ENCODE measurements at places on chromosomes 1 and 21.

DNA sequence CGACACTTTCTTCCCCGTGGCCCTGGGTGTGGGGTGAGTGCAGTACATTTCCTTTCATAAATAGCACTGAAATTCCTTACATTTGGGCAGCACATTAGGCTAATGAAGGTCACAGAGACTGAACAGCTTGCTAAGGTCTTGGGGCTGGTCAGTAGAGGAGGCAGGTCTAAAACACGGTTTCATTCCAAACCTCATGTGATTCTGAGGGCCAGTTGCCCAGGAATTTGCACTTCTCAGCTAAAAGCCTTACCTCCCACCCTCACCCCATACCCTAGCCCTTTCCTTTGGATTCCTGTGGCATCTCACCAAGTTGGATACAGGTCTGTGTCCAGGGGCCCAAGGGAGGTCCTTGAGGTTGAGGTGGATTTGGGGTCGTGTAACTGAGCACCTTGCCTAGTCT is 147.8 kb upstream of the CD34 start:
- DNase-seq: no peak

DNA sequence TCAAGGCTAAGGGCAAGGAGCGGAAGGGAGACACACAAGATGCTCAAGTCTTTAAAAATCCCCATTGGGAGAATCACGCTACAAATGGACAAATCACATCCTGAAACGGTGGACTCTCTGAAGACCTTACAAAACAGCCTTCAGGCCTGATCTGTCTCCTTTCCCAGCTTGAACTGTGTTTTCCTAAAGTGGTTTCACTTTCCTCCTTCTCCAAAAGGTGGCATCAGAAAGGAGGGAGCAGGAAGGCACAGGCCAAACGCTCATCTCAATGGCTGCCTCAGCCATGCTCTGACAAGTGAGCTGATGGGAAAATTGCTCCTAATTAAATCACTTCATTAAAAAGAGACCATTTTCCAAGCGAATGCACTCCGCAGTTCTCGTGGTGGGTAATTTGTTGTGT is 47.7 kb downstream of the UTP25 start:
- DNase-seq: no peak

GRCh38 chr21:37273911-37274690 is 7.0 kb upstream of the VPS26C start:
- no peak for DNase-seq

DNA sequence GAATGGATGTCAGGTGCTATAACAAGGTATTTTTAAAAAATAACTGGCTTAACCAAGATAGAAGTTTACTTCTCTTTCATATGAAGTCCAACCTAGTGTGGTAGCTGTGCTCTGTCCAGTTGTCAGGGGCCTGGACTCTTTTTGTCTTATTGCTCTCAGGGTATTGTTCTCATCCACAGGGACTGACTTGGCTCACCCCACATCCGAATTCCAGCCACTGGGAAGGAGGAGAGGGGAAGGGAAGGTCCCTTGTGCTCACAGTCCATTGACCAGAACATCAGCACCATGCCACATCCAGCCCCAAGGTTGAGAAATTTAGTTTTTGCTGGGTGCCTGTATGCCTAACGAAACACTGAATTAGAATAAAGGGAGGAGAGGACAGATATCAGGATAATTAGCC is 8.7 kb downstream of the EEIG2 start:
- DNase-seq: peak; percentile 11

GRCh38 chr1:101298663-101299062 is 61.8 kb downstream of the S1PR1 start:
- no peak for DNase-seq

- no peak for DNase-seq
Observed at GRCh38 chr1:218478336-218478735, 133.2 kb downstream of the TGFB2 start.

DNA sequence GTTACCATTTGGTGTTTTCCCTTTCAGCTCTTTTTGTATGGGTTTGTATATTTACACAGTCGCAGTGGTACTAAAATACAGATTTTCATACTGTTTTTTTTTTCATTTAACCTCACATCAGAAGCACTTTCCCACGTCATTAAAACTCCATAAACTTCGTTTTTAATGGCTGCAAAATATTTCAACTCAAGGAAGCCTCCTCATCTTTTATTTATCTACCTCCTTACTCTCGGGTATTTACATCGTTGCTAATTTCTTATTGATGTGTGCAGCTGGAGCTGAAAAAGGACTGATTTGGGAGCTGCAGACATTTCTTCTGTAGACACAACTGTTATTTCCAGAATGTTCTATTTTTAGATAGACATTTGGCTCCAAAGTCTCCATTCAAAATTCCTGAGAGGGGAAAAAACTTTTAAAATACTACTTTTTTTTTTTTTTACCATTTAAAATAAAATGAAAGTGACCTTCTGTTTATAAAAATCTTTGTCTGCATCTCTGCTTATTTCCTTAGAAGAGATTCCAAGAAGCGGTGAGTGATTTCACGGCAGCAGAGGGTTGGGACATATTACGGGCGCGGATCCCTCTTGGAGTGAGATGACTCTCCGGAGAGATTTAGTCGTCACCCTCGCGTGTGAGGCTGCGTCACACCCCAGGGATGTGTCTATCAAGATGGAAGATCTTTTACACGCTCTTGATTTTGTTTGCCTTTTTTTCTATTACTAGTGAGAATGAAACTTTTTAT is 10.1 kb downstream of the RUNX3 start:
- no peak for DNase-seq

- no peak for DNase-seq
Observed at GRCh38 chr1:225635649-225636048, 17.3 kb downstream of the ENAH start.

DNA sequence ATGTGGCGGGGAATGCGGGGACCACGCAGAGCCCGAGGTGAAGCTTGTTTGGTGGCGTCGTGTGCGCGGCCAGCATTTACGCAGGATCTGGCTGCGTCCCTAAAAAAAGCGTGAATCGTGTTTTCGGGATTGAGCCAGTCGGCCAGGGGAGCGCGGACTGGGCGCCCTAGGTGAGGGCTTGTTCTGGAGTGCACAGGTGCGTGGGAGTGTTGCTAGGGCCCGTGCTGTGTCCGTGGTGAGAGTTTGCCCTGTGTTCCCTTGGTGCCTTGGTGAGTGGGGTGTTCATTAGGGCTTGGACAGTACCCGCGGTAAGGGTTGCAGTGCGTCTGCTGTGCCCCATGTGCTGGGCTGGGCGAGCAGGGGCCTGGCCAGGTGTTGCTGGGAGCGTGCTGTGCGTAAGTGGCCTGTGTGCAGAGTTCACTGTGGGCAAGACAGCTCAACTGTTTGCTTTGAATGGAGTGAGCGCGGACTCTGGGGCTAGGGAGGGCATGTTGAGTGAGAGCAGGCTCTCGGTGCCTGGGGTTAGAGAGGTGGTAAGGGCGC is 673 bp downstream of the CD46 start:
- no peak for DNase-seq

GRCh38 chr1:158003406-158003800 is 10.0 kb downstream of the KIRREL1 start:
- DNase-seq: no peak
